ENCODE measurements at places on chromosomes 5 and 9. TPM values are rescaled to one million over a fixed set of nuclear protein-coding genes. Genes with fewer than 3 reads are reported as not detected.

Gene GPX8
- total RNA-seq = not detected

Gene PLK2
- 4.1 TPM for total RNA-seq

Gene SLC25A2
- 0.21 TPM for total RNA-seq

DNA sequence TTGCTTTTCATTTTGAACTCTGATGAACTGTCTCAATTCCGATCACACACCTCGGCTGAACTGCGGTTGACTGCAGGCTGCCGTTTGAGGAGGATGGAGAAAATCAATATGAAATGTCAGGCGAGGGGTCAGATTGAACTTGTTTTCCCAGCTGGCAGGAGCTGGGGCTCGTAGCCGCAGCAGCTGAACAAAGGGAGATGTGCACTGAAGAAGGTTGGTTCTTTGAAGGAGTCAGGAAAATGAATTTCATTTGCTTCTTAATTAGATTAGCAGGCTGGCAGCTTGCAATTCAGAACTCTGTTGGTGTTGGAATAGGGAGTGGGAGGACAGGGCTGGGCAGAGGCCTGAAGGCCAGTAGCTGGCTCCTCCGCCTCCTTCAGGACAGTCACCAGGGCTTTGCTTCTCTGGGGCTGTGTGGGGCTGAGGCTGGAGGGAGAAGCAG is 117.4 kb upstream of the GPR151 start:
- no peaks in the 10 kb centered on the region for H3K4me1 ChIP-seq
- H3K27ac ChIP-seq = no peak overlapping the region
- no peak overlapping the region for H3K4me3 ChIP-seq
- no peaks in the 10 kb centered on the region for H3K27me3 ChIP-seq
- H3K36me3 ChIP-seq = no peaks in the 10 kb centered on the region
- DNase-seq = no peak

GRCh38 chr5:179880066-179880650 is 21.5 kb upstream of the MRNIP start:
- no peak for DNase-seq
- H3K27me3 ChIP-seq = no peaks in the 10 kb centered on the region
- no peak overlapping the region for H3K27ac ChIP-seq
- no peaks in the 10 kb centered on the region for H3K4me1 ChIP-seq
- no peak overlapping the region for H3K4me3 ChIP-seq

DNA sequence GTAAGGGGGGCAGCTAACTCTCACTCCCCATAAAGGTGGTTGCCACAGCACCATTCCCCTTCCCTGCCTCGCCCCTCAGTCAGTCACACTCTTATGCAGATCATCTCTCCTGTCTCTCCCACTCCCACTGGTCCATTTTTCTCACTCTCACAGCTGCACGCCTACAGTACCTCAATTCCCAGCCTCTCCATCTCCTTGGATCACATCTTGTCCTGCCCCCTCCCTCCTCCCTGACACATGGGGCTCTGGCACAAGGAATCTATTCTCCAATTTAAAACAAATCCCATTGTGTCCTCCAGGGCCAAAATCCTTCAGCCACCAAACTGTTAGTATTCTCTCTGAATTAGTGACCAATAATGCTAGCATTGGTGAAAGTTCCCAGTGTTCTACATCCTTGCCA is 114.4 kb downstream of the AUH start:
- no peaks in the 10 kb centered on the region for H3K27me3 ChIP-seq
- H3K36me3 ChIP-seq = peaks cover under 1% of the 10 kb centered on the region
- DNase-seq = no peak
- no peak overlapping the region for H3K4me3 ChIP-seq

DNA sequence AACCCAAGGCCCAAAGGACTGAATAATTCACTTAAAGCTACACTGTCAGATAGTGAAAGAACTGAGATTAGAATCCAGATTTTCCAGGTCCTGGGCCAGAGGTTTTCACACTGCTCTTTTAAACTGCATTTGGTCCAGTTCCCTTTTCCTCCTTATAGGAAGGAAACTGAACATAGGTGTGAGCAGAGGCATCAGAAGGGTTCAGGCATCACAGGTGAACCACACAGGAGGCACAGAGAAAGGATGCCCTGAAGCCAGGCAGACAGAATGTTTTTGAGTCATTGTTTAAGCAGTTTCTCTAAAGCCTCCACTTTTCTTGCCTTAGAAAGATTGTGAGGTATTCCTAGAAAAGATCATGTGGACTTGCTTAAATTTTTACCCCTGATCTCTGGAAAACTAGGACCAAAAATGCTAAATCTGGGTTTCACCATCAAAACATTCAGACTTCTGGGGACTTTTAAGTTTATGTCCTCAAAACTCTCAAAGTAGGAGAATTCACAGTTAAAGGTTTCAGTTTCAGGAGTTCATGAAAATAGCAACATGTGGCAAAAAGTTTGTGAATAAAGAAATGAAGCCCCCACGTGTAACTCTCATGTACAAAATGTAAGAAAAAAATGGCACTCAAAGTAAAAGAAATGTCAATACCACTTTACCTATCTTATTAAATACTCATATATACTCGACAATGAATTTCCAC is 386.1 kb downstream of the NTRK2 start:
- no peak for DNase-seq
- no peak overlapping the region for H3K27ac ChIP-seq
- H3K27me3 ChIP-seq = peaks cover 26% of the 10 kb centered on the region
- no peak overlapping the region for H3K4me3 ChIP-seq
- H3K4me1 ChIP-seq = no peaks in the 10 kb centered on the region

Data from activated naive CD8-positive, alpha-beta T cell treated with anti-CD3 and anti-CD28 coated beads for 36 hours (primary cell).